Left cardiac atrium (tissue), 4 donors: ENCODE measurements at places on chromosomes 16 and 17. TPM values are rescaled to one million over a fixed set of nuclear protein-coding genes. Genes with fewer than 3 reads are reported as not detected.

GRCh38 chr16:17331071-17331607, 139.6 kb downstream of the XYLT1 start:
- peak; percentile 77 for DNase-seq

- DNase-seq, result no peak
These were observed 60.3 kb upstream of the FBXO47 start for GRCh38 chr17:39027455-39028035.

- peak; percentile 30 for DNase-seq
These were observed 11.1 kb downstream of the PLLP start for GRCh38 chr16:57273359-57273758.

GRCh38 chr17:33302394-33302793, 9.3 kb upstream of the ASIC2 start:
- no peak for DNase-seq

GRCh38 chr17:31550389-31551056, 159.0 kb downstream of the RAB11FIP4 start:
- no peak for DNase-seq

DNA sequence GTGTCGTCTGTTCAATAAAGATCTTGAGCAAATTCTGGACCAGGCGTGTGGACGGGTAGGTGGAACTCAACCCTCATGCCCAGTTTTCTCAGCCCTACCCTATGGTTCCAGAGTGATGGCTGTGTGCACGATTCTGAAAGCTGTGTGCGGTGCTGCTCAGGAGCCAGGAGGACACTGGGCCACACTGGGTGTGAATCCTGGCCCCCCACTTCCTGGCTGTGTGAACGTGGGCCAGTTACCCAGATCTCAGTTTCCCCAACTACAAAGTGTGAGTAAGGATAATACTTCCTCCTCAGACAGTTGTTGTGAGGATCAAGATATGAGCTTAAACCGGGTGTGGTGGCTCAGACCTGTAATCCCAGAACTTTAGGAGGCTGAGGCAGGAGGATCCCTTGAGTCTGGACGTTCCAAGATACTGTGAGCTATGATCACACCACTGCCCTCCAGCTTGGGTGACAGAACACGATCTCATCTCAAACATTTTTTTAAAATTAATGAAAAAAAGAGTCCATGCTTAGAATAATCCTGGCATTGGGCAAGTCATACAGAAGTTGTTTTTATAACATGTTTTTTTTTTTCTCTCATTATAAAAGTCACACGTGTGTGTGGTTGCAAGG, 14.7 kb upstream of the MPRIP start:
- no peak for DNase-seq

DNA sequence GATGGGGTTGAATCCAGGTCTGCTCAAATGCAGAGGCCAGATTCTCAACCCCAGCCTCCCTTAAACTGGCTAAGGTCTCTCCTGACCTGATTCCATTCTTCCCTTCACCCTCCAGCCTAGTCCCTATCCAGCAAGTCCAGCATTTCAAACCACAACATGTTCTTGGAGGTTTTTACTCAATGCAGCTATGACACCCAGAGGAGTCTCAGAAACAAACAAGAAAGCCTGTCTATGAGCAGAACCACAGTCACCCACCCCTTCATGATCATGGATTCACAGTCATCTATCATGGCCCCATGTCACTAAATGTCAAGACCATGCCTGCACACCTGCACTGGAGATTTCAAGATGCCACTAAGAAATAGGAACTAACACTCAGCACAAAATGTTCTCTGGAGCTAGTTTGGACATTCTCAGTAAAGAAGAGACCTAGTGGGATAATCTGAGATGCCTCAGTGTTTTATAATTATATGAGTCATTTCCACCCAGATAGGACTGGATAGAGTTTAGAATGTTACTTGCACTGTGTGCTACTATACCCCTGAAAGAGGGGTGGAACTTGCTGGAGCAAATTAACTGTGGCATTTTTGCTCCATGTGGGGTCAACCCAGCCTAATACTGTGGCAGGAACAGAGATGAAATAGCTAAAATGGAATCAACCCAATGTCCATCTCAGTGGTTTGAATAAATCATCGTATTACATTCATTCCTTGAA, 9.5 kb upstream of the METTL22 start:
- no peak for DNase-seq

- no peak for DNase-seq
These were observed 24.1 kb downstream of the ALOX15B start for GRCh38 chr17:8062807-8063483.

- DNase-seq, result peak; percentile 26
These were observed 168.5 kb downstream of the UTP18 start for GRCh38 chr17:51428668-51429495.

DNA sequence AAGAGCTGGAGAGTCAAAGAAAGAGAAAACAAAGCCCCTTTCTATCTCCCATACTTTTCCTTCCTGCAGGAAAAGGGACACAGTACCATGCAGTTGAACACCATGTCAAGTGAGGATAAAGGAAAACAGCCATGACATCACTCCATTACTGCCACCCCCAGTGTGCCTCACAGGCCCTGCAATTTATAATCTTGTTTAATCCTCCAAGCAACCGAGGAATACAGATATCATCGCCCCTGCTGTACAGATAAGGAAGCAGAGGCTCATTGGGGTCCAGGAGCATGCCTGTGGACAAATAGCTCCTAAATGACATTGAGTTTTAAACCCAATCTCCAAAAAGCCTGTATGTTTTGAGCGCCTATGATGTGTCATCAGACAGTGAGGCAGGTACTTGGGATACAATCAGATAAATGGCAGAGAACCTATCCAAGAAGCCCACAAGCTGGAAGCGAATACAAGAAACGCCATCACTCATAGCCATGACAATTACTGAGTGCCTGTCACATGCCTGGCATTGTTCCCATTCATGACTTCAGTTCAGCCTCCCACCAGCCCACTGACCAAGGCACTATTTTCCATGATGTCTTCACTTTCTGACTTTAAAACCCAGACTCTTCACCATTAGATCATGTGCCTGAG, 45.5 kb downstream of the CPPED1 start:
- DNase-seq, result no peak

GRCh38 chr16:56340416-56340815, 84.9 kb downstream of the AMFR start:
- DNase-seq, result no peak

DNA sequence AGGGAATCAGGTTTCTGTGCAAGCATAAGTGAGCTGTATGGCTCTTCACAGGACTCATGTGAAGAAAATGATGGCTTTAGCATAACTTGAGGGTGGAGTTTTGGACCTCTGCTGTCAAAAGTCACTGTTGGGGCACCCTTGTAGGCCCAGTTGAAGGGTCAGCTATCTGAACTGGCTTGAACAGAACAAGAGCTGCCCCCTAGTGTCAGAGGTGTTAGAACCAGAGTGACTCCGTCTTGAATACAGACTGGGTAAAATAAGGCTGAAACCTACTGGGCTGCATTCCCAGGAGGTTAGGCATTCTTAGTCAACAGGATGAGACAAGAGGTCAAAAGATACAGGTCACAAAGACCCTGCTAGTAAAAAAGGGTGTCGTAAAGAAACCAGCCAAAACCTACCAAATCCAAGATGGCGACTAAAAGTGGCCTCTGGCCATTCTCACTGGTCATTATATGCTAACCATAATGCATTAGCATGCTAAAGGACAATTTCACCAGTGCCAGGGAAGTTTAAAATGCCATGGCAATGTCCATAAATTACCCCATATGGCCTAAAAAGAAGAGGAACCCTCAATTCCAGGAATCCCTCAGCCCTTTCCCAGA, 484.0 kb upstream of the ERCC4 start:
- no peak for DNase-seq

GRCh38 chr17:57832314-57833178, 17.3 kb downstream of the MRPS23 start:
- no peak for DNase-seq

DNA sequence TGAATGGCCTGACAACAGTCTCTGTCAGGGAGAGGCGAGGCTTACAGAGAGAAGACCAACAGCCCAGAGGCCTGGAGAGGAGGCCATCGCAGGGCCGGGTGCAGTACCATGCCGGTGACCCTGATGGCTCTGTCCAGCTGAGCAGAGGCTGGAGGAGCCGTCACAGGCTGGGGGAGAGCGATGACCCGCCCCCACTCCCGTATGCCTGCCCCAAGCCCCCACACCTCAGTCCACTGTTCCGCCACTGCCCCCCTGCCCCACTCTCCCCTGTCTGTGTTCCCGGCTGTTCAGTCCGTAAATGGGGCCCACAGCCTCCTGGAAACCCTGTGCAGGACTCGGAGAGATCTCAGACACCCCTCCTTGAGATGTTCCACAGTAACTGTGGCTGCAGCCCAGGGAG, 12.8 kb upstream of the FAM83G start:
- DNase-seq, result peak; percentile 10

DNA sequence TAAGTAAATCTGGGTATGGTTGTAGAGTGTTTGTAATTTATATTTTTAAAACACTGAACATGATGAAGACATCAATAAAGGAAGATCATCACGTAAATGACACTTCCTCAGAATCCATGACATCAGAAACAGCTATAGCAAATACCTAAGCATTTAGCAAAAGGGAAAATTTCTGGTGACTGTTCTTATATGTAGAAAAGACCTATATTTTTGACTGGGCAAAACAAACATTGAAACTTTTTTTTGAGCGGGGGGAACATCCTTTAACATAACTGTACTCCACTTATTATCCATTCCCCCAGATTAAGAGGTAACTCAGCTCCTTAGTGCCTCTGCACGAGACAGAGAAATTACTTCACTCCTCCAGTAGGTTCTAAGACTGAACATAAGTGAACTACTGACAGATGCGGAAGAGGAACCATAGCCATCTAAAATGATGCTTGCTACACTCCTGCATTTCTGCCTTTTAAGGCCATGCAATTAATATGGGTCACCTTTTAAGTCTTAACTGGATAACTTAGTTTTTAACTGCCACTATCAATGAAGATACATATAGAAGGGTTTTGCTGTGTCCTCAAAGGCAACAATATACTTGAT, 9.4 kb downstream of the CRYBA1 start:
- no peak for DNase-seq

DNA sequence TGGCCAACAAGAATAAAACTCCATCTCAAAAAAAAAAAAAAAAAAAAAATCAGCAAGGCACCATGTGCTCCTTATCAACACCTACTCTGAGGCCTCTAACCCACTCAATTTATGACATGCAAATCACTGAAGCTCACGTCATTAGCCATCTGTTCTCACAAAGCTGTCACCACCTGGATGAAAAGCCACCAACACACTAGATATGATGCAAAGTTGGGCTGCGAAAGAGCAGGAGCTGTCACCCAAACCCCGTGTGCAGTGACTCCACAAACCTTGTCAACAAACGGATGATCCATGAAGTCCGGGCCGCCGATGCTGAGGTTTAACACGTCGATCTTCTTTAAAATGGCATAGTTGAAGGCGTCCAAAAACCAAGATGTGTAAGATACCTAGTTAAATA, 25.3 kb downstream of the MBTPS1 start:
- DNase-seq, result peak; percentile 50

- peak; percentile 11 for DNase-seq
These were observed 131.0 kb upstream of the TNRC6C start for GRCh38 chr17:77827511-77827910.

- DNase-seq, result peak; percentile 60
These were observed 14.6 kb upstream of the CSNK1D start for GRCh38 chr17:82287868-82288801.

- DNase-seq, result peak; percentile 44
These were observed 6.1 kb upstream of the ITGAM start for GRCh38 chr16:31253642-31254045.

- no peak for DNase-seq
These were observed 30.6 kb upstream of the TNRC6C start for GRCh38 chr17:77927777-77928518.

DNA sequence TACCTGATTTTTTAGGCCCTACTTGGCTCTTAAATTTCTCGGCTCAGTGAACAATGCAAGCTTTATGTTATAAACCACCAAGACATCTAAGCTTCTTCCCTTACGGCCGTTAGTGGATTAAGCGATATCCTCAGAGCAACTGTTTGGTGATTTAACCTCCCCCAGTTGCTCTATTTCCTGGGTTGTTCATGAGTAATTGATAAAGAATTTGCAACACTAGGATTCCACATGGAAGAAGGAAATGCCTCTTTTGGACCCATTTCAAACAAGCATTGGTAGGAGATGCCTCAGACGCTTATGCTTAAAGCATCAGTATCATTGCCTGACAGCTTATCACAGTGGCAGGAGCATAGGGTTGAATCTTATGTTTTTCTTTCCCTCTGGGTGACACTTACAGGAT, 65.3 kb downstream of the RBFOX1 start:
- DNase-seq, result no peak

DNA sequence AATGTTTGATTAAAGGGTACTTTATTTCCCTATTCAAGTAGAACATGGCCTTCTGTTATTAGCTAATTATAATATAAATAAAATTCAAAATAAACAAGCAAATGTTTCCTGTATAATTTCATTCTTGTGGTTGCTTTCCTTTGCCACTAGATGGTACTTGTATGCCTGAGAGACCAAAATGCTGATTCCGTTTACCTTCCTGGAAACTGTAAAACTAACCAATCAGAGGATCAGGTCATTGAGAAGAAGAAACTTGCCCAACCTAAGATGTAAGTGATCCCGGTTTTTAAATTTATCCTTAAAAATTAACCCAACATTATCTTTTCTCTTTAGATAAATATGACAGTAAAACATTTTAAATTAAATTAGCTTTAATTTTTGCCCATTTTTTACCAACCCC, 8.1 kb upstream of the ABCA5 start:
- DNase-seq, result no peak

DNA sequence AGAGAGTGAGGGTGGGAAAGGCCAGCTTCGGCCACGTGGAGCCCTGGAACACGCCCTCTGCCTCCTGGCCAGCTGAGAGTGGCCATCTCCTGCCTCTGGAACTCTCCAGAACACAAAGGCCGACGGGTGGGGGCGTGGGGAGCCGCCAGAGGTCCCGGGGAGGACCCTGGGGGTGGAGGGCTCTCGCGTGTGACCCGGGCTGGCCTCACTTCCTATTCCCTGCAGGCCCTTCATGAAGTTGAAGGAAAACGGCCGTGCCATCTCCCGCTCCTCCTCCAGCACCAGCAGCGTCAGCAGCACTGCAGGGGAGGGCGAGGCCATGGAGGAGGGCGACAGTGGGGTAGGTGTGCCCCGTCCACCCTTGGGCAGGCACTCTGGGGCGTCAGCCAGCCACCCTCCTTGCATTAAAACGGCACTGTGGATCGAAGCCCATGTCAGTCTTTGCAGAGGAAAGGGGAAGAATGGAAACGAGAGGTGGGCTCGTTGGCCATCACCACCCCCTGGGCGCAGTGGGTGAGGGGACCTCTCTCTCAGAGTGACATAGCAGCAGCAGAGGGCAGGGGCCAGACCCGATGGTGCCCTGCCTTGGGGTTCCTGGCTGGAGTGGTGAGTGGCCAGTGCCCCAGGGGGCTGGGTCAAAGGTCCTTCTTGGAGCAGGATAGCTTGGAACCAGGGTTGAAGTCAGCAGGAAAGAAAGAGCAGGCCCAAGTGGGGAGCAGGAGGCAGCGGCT, 37.1 kb downstream of the OR1D5 start:
- no peak for DNase-seq

Gene GUCY2D
- total RNA-seq, result 0.10 TPM

Gene ST6GALNAC2
- 5.0 TPM for total RNA-seq

Gene C17orf113
- 0.94 TPM for total RNA-seq

Gene GINS2
- 2.4 TPM for total RNA-seq

Gene GLTPD2
- not detected for total RNA-seq

Gene MMP28
- 5.0 TPM for total RNA-seq

Gene PERCC1
- not detected for total RNA-seq
